ENCODE measurements at places on chromosomes 13 and 19. TPM values are rescaled to one million over a fixed set of nuclear protein-coding genes. Genes with fewer than 3 reads are reported as not detected.

APLP1 gene
- total RNA-seq, result 4.0 TPM

FOSB gene
- total RNA-seq, result 14.5 TPM

ERICH6B gene
- total RNA-seq, result not detected

N4BP2L1 gene
- 14.7 TPM for total RNA-seq

GDF15 gene
- 74.8 TPM for total RNA-seq

SMAD9 gene
- 10.4 TPM for total RNA-seq

FSD1 gene
- total RNA-seq, result 2.9 TPM

FAM216B gene
- total RNA-seq, result not detected

MISP gene
- total RNA-seq, result 501 TPM

CEACAM3 gene
- total RNA-seq, result 2.2 TPM

CD22 gene
- total RNA-seq, result not detected

ZNF135 gene
- total RNA-seq, result 20.9 TPM

ACER1 gene
- total RNA-seq, result not detected

PLIN5 gene
- 2.7 TPM for total RNA-seq

ZNF615 gene
- total RNA-seq, result 3.6 TPM

CD37 gene
- 16.5 TPM for total RNA-seq

ARHGAP45 gene
- 83.6 TPM for total RNA-seq

Measured in transverse colon (tissue), 4 donors.